Stimulated activated naive CD4-positive, alpha-beta T cell treated with Interleukin-2 at 50 U/mL for 16 hours (primary cell): ENCODE measurements at places on chromosomes 11 and 22.
A peak's percentile ranks its signal among the peaks of the same experiment; 100 is the strongest.

- DNase-seq = no peak
Measured at GRCh38 chr11:33942954-33943353, 51.1 kb upstream of the LMO2 start.

GRCh38 chr11:128632141-128632791, 44.9 kb upstream of the ETS1 start:
- DNase-seq = peak; percentile 30

DNA sequence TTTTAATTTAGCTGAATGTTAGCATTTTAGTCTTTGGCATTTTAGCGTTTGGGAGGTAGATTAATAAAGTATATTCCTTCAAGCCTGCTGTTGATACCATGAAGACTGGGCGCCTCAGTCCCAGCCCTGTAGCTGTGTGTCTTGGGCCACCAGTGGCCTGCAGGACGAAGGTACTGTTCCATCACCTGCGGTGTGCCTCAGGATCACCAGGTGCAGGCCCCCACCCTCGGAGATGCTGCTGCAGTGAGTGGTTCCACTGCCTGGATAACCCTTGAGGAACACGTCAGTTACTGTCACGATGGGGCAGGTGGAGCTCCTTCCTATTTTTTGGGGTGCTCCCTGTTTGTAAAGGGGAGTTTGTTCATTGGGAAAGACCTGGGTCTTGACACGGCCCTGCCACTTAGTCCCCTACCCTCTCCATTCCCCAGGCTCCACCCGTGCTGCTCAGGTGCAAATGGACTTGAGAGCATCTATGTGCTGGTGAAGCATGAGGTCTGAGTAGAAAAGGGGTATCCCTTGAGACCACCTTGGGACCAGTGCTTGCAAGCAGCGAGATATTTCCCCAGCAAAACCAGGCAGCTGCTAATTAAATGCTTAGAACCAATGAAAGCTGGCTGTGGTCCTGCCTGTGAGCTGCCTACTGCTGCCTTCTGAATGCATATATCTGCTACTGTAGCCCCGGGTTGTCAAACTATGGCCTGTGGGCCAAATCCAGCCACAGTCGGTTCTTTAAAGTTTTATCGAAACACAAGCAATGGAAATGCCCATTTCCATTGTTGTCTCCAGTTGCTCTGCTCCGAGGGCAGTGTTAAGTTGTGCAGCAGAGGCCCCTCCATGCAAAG, 28.7 kb downstream of the INCENP start:
- no peak for DNase-seq

DNA sequence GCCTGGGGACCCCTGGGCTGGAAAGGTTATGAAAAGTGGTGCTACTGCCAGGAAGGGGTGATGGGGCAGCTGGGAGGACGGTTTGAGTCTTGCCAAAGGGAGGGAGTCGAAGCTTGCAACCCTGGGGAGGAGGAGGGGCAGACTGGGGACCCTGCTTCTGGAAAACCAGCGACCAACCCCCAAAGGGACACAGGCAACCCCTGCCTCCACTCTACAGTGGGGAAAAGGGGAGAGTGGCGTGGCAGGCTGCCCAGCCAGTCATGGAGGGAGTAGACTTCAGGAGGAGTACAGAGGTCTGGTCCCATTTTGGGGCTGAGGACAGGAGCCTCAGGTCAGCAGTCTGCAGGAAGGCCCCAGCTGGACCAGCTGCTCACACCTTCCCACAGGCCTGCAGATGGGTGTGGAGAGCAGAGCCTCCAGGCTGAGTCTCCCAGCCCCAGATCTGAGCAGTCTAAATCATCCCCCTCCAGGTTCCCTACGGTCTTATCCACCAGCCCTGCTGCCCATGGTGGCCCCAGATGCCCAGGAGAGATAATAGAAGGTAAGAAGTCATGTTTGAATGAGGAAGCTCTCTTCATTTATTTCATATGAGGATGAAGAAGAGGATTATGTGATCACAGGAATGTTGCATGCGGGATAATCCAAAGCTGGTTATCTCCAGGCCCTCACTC, 3.3 kb downstream of the DDT start:
- no peak for DNase-seq

DNA sequence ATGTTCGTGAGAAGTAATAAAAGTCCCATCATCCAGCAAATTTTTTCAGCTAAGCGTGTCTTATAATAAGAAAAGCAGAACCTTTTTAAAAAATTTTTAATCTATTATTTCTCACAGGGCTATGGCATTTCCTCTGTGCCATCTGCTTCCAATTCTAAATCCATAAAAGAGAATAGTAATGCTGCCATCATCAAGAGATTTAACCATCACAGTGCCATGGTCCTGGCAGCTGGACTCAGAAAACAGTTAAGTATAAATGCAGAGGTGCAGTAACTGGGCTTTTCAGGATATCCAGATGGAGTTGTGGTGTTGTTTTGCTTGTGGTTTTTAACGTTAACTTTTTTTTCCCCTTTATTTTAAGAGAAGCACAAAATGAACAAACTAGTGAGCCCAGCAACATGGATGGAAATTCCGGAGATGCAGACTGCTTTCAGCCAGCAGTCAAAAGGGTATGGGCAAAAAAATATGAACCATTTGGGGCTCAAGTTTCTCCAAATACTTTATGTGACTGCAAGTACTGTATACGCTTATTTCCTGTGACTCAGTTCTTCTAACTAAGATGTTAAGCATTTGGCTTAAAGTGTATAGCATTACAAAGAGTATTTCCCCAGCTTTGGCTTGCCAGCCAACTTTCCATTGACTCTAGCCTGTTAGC, 25.2 kb downstream of the GTF2H1 start:
- DNase-seq = no peak

DNA sequence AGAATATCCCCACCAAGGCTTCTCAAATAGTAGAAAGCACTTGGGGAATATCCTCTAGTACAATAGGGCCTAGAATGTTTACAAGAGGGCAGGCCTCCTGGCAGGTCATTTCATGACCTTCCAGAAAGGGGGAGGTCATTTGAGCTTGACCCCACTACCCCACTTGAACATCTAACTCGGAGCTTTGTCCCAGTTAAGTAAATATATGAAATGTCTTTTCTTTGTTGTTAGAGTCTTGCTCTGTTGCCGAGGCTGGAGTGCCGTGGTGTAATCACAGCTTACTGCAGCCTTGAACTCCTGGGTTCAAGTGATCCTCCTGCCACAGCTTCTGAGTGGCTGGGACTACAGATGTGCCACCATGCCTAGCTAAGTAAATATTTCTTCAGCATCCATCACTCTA, 108.4 kb downstream of the ABTB2 start:
- DNase-seq = no peak

- no peak for DNase-seq
Measured at GRCh38 chr11:93432247-93432646, 101.7 kb downstream of the DEUP1 start.

GRCh38 chr11:94007426-94007825, 13.7 kb upstream of the HEPHL1 start:
- DNase-seq = no peak

DNA sequence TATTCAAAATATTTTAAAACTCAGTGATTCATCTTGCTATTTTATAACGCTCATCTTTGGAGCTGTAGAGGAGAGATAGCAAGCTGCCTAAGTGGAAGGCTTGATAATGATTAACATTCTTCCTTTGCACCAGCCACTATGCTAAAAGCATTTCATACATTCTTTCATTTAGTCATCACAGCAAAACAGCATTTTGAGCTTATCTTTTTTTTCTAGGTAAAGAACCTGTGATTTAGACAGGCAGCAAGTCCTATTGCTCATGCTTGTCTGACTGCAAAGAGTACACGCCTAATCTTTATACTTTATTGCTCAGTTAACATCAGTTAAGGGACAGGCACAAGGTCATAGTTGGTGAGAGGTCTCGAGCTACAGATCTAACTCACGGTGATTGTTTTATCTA, 713.1 kb upstream of the ARHGAP42 start:
- no peak for DNase-seq

DNA sequence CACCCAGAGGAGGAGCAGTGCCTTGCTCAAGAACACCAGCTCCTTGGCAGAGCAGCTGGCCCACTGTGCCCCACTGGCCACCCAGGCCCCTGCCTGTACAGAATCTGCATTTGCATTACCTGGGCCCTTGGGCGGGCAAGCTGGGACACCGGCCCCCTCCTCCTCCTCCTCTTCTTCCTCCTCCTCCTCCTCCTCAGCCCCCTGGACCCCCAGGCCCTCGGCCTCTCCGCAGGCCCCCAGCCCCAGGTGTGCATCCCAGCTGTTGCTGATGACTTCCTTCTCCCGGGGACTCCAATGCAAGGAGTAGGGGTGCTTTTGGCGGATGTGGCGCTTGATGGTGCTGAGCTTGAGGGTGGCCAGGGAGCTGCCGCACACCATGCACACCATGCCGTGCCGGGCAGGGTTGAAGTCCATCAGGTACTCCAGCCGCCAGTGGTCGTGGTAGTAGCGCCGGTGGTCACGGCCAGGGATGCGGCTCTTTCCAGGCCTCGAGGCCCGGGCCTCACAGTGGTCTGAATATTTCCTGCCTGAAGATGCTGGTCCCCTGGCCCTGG, 2.8 kb downstream of the ZFTA start:
- DNase-seq = no peak
